Right atrium auricular region (tissue), 2 donors: ENCODE measurements at places on chromosomes 4 and X. TPM values are rescaled to one million over a fixed set of nuclear protein-coding genes. Genes with fewer than 3 reads are reported as not detected.

The ZNF630 gene
- 3.9 TPM for total RNA-seq

The TMEM271 gene
- total RNA-seq, result not detected

- no peak for DNase-seq
- peak overlapping the region; percentile 49 for H3K4me3 ChIP-seq
- no peaks in the 10 kb centered on the region for H3K36me3 ChIP-seq
- no peaks in the 10 kb centered on the region for H3K27me3 ChIP-seq
- H3K4me1 ChIP-seq, result no peaks in the 10 kb centered on the region
Observed at GRCh38 chr4:72569719-72570235, 756 bp upstream of the ADAMTS3 start.

The PSAPL1 gene
- total RNA-seq, result 0.12 TPM

DNA sequence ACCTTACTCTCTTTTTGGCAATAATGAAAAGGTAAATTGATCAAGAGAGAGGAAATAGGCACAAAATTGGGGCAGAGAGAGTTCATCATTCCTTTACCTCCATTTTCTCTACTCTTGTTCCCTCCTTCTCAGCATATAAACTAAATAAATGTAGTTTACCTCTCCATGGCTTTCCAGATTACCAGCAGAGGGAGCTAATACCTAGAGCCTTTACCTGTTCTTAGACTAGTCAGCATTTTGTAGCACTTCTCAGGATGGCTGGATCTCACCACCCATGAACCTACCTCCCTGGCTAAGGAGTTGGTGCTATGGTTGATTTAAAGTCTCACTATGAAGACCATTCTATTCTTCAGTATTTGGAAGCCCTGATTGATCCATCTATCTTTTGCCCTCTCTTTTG, 15.7 kb downstream of the OFD1 start:
- H3K4me1 ChIP-seq, result no peaks in the 10 kb centered on the region
- peaks cover 17% of the 10 kb centered on the region for H3K36me3 ChIP-seq
- no peak overlapping the region for H3K27ac ChIP-seq
- no peak for DNase-seq
- H3K27me3 ChIP-seq, result no peaks in the 10 kb centered on the region

GRCh38 chr4:14920759-14921320, 81.4 kb upstream of the CPEB2 start:
- no peak for DNase-seq
- no peak overlapping the region for H3K4me3 ChIP-seq
- H3K4me1 ChIP-seq, result peaks cover 16% of the 10 kb centered on the region
- H3K27ac ChIP-seq, result no peak overlapping the region
- no peaks in the 10 kb centered on the region for H3K36me3 ChIP-seq
- H3K27me3 ChIP-seq, result no peaks in the 10 kb centered on the region

DNA sequence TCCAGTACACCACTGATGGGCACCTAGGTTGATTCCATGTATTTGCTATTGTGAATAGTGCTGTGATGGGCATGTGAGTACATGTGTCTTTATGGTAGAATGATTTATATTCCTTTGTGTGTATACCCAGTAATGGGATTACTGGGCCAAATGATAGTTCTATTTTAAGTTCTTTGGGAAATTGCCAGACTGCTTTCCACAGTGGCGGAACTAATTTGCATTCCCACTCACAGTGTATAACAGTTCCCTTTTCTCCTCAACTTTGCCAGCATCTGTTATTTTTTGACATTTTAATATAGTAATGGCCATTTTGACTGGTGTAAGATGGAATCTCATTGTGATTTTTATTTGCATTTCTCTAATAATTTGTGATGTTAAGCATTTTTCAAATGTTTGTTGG, 25.9 kb downstream of the CC2D2A start:
- H3K27me3 ChIP-seq, result no peaks in the 10 kb centered on the region
- H3K36me3 ChIP-seq, result no peaks in the 10 kb centered on the region
- H3K27ac ChIP-seq, result no peak overlapping the region
- no peak for DNase-seq
- H3K4me3 ChIP-seq, result no peak overlapping the region

DNA sequence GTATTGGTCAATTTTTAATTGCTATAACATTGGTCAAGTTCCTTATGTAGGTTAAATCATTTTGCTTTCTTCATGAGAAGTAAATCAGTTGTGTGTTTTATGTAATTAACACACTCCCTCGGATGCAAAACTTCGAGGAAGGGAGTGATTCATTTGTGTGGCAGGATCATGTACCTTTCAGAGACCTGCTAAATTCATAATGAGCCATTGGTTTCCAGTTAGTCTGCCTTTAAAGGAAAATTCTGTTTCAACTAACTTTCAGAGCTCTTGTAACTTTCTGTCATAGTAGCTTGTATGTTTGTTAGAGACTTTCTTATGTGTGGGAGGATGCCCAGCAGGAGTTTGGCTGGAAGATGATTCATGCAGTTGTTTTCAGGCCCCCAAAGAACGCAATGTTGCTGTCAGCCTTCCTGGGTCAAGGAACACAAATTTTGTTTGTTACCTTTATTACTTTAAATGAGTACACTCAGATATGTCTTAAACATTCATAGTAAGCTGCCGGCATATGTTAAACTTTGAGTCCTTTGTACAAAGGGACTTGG, 72.1 kb downstream of the GPR101 start:
- H3K27me3 ChIP-seq, result no peaks in the 10 kb centered on the region
- no peaks in the 10 kb centered on the region for H3K4me1 ChIP-seq
- no peak for DNase-seq
- H3K4me3 ChIP-seq, result no peak overlapping the region
- no peaks in the 10 kb centered on the region for H3K36me3 ChIP-seq
- no peak overlapping the region for H3K27ac ChIP-seq

DNA sequence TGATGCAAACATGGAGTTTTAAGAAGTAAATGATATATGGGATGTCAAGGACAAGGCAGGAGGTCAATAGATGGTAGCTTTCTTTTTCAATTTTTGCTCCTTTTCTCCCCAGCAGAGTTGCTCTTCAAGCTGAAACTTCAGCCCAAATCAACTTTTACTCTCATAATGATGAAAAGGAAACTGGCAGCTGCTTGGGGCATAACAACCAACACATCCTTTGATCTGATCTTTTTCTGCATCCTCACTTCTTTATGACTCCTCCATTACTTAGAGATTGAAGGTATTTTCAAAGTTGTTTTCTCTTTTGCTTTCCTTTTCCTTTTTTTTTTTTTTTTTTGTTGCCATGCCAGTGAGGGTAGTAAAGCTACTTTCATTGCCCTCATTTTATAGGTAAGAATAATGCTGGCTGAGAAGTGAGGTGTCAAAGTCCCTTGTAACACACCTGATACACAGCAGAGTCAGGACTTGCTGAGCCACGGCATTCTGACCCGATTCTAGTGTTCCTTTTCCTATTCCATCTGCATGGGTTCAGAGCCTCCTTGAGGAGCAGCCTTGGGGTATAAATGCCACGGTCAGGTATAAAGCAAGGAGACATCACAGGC, 26.9 kb downstream of the SLC2A9 start:
- no peaks in the 10 kb centered on the region for H3K36me3 ChIP-seq
- DNase-seq, result no peak
- no peak overlapping the region for H3K4me3 ChIP-seq
- peaks cover 14% of the 10 kb centered on the region for H3K4me1 ChIP-seq

The PLXNB3 gene
- total RNA-seq, result 5.6 TPM

- no peaks in the 10 kb centered on the region for H3K36me3 ChIP-seq
- H3K27ac ChIP-seq, result no peak overlapping the region
- H3K4me3 ChIP-seq, result no peak overlapping the region
- no peaks in the 10 kb centered on the region for H3K27me3 ChIP-seq
Observed at GRCh38 chr4:116005806-116006088, 892.3 kb upstream of the NDST4 start.

DNA sequence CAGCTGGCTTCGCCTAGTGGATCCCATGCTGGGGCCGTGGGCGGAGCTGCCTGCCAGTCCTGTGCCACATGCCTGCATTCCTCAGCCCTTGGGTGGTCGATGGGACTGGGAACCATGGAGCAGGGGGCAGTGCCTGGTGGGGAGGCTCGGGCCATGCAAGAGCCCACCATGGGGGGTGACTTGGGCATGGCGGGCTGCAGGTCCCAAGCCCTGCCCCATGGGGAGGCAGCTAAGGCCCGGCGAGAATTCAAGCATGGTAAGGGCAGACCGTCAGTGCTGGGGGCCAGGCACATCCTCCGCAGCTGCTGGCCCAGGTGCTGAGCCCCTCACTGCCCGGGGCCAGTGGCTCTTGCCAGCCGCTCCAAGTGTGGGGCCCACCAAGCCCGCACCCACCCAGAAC, 262.6 kb downstream of the CENPC start:
- no peak overlapping the region for H3K4me3 ChIP-seq
- H3K36me3 ChIP-seq, result no peaks in the 10 kb centered on the region
- no peaks in the 10 kb centered on the region for H3K27me3 ChIP-seq
- DNase-seq, result no peak
- H3K27ac ChIP-seq, result no peak overlapping the region
- no peaks in the 10 kb centered on the region for H3K4me1 ChIP-seq

The SYAP1 gene
- 17.6 TPM for total RNA-seq

GRCh38 chr4:15451866-15452765, 17.6 kb upstream of the CC2D2A start:
- H3K4me1 ChIP-seq, result peaks cover 25% of the 10 kb centered on the region
- H3K36me3 ChIP-seq, result no peaks in the 10 kb centered on the region
- no peaks in the 10 kb centered on the region for H3K27me3 ChIP-seq
